ENCODE measurements at places on chromosomes 12 and 14. TPM values are rescaled to one million over a fixed set of nuclear protein-coding genes. Genes with fewer than 3 reads are reported as not detected.

Gene SLC39A2
- total RNA-seq = 0.16 TPM

DNA sequence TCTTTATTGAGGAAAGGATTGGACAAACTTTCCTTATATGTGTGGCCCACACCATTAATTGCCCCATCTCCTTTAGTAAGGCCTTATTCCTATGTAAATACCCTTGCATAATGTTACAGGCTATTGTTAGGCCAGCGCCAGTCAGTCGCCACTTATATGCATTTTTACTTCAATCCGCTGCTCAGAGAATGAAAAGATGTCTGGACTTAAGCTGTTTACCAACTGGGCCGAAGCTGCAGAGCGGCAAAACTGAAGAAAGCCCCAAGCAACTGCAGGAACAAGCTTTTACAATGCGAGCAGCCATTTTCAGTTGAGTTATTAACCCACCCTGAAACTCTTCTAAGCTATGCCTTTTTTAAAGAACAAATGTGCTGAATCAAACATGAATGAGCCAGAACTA is 92.1 kb upstream of the OTX2 start:
- no peak for DNase-seq

DNA sequence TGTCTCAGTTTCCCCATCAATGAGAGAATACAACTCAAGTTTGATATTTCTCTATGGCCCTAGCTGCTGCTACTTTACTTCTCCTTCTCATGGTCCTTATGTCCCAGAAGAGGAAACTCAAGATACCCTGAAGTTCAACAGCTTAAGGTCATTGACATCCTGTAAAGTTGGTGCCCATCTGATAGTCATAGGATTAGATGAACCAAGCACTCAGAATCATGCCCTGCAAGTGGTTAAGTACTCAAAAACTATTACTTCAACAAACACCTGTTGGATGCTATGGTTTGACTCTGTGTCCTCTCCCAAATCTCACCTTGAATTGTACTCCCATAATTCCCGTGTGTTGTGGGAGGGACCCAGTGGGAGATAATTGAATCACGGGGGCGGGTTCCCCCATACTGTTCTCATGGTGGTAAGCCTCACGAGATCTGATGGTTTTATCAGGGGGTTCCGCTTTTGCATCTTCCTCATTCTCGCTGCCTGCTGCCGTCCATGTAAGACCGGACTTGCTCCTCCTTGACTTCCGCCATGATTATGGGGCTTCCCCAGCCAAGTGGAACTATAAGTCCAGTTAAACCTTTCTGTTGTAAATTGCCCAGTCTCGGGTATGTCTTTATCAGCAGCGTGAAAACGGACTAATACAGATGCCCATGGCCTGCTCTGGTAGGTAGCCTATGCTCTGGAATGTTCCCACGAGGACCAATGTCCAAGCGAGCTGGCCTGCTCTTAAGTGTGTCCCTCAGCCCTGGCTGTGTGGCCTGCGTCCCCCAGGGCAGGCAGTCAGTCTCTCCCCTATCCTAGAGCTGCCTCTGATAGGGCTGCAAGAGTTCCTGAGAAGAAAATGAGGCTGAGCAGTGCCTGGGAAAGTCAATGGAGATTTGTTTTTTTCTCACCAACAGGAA is 18.1 kb downstream of the CAMKK2 start:
- DNase-seq = no peak

- no peak for DNase-seq
These were observed 694 bp upstream of the DIABLO start for GRCh38 chr12:122226366-122227125.

DNA sequence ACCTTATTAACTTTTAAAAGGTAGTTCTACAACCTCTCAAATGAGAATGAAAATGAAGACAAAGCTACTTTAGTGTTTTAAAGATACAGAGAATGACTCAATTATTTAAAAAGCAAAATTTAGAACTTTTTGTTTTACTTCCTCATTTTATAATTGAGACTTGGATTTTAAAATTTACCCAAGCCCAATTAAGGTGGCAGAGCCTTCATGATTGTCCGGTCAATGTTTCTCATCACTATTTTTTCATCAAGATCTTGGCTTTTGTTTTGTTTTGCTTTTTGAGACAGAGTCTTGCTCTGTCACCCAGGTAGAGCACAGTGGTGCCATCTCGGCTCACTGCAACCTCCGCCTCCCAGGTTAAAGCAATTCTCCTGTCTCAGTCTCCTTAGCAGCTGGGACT is 32.7 kb downstream of the PPP4R3A start:
- DNase-seq = no peak

DNA sequence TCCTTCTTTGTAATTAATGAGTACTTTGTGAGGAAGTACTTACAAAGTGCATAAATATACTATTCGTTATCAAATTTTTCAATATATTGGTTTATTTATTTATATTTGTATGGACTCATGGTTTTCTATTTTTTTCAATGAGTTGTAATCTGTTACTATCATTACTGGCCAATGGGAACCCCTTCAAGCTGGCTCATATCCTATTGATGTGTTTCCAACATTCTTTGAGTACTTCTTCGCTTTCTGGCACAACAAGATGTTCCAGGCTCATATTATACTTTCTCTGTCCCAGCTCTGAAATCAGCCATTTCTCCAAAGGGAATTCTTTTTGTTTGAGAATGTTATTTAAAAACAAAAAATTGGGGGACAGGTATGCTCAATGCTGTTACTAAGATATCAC is 17.5 kb downstream of the YBX3 start:
- no peak for DNase-seq

- no peak for DNase-seq
These were observed 18.9 kb downstream of the ITPK1 start for GRCh38 chr14:93096691-93097322.

GRCh38 chr12:11814374-11814773 is 164.9 kb downstream of the ETV6 start:
- no peak for DNase-seq

DNA sequence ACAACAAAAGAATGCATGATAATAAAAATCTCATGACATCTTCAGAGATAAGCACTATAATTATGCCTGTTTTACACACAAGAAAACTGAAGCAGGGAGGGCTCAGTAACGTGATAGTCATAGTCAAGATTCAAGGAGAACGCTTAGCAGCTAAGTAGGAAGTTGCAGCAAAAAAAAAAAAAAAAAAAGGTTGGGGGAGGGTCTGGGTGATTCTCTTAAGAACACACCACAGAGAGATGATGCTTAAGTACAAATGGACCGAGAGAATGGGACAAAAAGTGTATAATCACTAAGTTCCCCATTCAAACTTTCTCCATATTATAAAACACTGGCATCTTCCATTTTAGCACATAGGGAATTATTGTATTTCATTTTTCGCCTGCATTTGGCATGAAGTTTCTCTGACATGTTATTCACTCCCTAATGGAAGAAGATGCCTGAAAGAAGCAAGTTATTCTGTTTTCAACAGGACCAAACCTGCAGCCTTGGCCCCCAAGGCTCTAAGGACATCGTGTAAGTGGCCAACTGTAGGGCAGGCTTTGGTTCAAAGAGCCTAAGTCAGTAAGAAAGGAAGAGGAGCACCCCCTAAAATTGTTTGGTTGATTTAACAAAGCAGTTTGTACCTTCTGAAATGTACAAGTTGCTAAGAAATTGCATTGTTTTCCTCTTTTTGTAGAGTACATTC is 142.9 kb upstream of the TMPO start:
- DNase-seq = no peak

- peak; percentile 91 for DNase-seq
These were observed at the start of gene LRR1 for GRCh38 chr14:49598485-49599300. TSS of gene LRR1 (plus strand) at chr14:49598940. CDS start at chr14:49599021, 81 bp downstream.

Gene OTX2
- not detected for total RNA-seq

DNA sequence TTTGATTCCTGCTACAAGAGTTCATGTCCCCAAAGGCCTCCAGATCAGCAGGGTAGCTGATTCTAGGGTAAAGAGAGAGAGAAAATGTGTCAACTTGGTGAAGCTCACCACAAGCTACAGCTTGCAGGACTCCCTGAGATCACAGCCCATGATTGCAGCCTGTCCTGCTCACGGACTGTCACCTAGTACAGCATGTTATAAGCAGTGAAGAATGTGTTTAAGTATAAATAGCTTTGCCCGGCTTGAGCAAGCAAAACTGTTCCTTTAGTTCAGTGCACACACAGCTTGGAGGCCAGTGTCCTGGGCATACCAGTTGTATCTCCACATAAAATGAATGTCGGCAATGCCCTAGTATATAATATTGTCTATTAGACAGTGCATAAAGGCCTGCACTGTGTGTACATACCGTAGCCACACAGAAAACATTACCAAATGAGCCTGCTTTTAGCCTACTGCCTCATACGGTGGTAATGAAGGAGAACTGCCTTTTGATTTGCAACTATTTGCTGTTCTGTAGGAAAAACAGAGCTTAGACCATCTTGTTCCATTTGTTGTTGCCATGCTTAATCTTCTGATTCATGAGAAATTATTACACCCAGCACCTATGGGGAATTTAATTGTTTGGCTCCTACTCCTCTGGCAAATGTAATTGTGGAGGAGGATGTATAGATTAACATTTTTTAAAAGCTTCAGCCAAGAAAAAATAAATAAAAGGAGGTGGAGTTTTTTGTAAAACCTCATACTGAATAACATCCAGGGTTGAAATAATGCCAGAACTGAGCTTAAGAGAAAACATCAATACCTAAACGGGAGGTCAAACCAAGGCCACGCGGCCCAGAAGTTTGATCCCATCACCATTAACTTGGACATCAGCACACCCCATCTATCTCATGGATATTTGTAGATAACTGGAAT is 108.1 kb upstream of the G2E3 start:
- no peak for DNase-seq

Gene P2RX2
- not detected for total RNA-seq

DNA sequence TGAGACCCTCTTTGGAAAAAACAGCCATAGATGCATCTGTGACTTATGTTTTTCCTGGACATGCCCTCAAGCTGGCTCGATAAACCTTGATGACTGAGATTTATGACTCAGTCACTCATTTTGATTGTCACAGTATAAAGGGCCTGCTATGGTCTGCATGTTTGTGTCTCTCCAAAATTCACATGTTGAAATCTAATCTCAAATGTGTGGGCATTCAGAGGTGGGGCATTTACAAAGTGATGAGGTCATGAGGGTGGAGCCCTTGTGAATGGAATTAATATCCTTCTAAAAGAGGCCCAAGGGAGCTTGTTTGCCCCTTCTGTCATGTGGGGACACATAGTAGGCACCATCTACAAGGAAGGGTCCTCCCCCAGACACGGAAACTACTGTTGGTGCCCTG is 372.9 kb downstream of the APAF1 start:
- no peak for DNase-seq

Gene CLEC2A
- not detected for total RNA-seq

DNA sequence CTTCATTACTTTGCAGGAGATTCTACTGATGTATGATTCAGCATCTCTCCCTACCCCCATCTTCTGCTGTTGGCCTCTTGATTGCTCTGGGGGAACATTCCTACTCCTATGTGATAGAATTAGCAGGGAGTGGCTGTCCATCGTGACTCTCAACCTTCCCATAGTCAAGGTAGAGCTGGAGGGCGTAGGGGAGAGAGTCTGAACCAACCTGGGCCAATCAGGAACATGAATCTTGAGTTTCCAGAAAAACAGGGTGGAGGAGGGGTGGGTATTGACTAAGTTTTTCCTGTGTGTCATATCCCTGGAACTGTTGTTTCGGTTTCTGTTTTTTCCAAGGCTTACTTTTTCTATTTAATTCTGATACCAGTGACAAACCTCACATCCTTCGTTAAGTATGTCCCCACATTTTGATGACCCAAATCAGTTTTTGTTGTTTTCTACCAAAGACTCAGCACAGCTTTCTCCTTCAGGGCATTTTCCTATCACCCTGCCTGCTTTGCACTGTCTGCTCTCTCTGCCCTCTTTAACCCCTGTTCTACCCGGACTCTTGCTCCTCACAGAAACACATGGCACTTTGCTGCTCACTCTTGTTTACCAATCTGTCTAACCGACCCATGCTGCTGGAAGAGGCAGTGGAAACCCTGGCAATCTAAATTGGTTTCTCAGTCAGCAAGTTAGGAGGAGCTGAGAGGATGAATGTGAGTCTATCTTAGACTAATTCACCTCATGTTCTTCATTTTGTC is 1428.3 kb downstream of the AACS start:
- no peak for DNase-seq

DNA sequence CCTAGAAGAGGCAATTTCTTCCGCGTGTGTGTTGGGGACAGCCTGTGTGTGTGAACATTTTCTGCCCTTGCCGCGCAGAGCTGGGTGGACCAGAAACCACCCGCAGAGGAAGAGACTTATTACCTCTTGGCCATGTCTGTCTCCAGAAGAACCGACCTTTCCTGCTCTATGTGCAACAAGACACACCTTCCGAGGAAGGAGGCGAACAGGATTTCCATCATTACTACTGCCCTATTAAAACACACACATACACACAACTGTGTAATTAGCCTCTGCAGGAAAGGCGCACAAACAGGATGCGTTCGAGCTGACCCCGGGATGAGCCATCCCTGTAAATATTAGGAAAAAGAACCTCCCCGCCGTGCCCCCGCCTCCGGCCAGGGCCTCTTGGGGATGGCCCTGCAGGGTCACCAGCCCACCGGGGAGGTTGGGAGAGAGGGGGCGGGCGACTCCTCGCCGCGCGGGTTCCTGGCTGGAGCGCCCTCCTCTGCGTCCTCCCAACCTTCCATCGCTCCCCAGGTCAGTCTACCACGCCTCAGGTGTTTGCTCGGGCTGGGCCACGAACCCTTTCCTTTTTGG is 484 bp upstream of the PRKCH start:
- DNase-seq = peak; percentile 31

Gene REP15
- 0.35 TPM for total RNA-seq

DNA sequence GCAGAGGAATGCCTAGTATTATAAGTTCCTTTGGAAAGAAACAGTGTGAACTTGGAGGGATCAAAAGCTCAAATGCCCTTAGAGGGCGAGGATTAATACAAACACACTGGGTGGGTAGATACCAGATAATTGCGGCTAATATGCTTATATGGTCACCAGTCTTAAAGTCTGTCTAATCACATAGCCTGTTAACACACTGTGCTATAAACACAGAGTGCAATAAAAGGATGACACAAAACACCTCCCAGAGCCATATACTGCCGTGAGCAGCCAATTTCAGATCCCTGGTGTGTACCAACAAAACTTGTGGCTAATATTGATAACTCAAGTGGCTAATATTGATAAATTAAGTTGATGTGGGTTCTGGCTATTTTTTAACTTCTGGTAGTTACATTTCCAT is 1.7 kb upstream of the IL26 start:
- no peak for DNase-seq

Gene CHGA
- not detected for total RNA-seq

Gene SYT1
- not detected for total RNA-seq

- no peak for DNase-seq
These were observed 24.0 kb downstream of the CCDC85C start for GRCh38 chr14:99579903-99580571.

DNA sequence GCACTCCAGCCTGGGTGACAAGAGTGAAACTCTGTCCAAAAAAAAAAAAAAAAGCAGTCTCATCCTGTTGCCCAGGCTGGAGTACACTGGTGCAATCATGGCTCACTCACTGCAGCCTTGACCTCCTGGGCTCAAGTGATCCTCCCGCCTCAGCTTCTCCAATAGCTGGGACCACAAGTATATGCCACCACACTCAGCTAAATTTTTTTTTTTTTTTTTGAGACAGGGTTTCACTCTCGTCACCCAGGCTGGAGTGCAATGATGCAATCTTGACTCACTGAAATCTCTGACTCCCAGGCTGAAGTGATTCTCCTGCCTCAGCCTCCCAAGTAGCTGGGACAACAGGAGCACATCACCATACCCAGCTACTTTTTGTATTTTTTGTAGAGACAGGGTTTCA is 5.2 kb upstream of the CNPY2 start:
- DNase-seq = no peak
